ENCODE measurements at places on chromosomes 7 and 10.

- no peak for DNase-seq
Observed at GRCh38 chr7:110621289-110621688, 469.6 kb upstream of the LRRN3 start.

GRCh38 chr7:64625114-64626082, 40.5 kb upstream of the ZNF107 start:
- DNase-seq: peak; percentile 38

DNA sequence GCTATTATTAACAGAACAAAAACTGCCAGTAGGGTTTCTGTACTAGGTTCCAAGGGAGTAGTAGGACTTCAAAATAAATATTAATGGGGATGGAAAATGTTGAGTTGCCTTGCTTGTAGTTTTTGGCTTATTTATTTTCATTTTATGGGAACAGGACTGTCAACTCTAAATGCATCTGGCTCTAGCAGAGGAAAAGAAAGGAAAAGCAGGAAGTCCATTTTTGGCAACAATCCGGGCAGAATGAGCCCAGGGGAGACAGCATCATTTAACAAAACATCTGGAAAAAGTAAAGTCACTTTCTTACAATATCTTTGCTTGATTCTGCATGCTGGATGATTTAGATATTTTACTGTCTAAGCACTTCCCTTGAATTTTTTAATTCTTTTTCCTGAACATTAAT, 69.4 kb downstream of the NOC3L start:
- peak; percentile 52 for DNase-seq

DNA sequence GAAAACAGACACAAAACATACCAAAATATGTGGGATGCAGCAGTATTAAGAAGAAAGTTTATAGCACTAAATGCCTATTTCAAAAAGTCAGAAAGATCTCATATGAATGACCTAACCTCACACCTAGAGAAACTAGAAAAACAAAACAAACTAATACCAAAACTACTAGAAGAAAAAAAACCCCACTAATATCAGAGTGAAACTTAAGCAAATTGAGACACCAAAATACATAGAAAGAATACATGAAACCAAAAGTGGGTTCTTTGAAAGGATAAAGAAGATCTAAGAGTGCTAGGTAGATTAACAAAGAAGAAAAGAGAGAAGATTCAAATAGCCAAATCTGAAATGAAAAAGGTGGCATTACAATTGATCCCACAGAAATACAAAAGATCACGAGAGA, 494.1 kb downstream of the SH2D4B start:
- DNase-seq: no peak

DNA sequence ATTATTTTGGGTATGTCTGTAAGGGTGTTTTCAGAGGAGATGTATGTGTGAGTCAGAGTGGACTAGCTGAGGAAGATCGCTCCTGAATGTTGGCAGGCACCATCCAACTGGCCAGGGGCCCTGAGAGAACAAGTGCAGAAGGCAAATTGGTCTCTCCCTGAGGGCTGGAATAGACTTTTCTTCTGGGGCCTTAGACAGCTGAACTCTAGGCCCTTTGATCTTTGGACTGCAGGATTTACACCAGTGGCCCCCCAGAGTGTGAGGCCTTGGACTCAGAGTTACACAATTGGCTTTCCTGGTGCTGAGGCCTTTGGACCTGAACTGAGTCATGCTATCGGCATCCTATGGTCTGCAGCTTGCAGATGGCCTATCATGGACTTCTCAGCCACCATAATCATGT, 217.2 kb downstream of the REEP3 start:
- DNase-seq: peak; percentile 78

DNA sequence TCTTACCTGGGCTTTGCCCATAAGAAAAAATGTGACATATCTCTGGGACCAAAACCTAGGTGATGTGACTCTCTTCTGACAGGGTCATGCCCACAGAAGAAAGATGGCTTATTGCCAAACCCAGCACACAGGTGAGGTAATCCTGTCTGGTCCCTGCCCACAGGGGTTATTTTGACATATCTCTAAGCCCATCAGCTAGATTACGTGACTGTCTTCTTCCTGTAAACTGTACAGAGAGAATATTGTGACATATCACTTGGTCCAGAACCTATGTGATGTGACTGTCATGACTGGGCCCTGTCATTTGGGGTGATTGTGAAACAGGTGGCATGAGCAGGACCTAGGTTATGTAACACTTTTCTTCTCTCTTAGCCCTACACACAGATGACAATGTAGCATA, 48.8 kb upstream of the ZNF680 start:
- no peak for DNase-seq

- DNase-seq: no peak
Observed at GRCh38 chr7:20323595-20323994, 7.1 kb upstream of the ITGB8 start.

DNA sequence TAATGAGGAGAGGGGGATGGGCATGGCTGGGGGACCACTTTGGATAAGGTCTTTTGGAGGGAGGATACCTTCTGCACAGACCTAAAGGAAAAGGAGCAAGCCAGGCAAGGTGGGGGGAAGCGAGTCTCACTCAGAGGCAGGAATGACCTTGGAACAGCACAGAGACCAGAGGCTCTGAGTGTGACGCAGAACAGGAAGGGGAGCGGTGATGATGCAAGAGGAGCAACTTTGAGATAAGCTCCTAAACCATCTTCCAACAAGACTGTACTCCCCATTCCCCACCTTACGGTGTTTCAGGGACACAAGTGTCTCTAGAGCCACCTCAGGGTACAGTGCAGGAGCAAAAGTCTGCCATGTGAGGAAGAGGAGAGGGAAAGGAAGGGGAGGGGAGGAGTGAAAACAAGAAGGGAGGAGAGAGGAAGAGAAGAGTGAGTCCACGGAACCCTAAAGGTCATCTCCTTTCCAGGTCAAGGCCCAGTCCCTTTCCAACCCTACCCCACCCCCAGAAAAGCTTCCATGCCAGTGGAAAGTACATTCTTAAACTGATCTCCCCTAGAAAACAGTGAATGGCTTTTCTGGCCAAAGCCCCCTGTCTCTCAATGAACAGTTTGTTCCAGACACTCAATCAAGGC, 54.1 kb downstream of the JAZF1 start:
- DNase-seq: peak; percentile 59

DNA sequence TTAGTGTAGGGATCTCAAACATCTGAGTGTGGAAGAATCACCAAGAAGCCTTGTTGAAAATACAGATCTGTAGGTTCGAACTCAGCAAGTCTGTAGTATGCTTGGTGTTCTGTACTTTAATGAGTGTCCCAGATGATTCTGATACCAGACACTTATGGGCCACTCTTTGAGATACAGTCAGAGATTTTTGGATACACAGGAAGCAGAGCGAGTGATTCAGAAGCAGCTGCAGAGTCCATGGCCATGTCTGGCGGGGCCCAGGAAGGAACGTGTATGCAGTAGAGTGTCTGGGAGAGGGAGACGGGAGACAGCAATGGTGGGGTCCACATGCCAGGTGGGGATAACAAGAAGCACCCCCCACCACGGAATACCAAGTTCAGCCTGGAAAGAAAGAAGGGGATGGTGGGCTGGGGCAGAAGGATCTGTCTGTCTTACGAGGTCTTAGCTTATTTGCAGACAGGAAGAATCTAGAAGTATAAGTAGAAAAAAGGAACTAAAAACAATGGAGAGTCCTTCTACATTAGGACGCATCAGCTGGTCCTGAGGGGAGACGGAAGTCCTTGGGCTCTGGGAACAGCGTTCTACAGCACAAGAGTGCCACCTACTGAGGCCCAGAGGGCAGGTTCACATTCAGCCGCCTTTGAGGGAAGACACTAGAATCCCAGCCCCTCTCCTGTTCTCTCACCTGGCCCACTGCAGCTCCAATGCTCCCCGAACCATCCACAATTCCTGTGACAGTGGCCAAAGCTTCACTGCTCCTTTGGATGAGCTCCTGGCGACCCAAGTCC, 55.4 kb downstream of the SLC37A3 start:
- peak; percentile 54 for DNase-seq

GRCh38 chr10:127905001-127905847, 1.7 kb upstream of the PTPRE start:
- DNase-seq: no peak

DNA sequence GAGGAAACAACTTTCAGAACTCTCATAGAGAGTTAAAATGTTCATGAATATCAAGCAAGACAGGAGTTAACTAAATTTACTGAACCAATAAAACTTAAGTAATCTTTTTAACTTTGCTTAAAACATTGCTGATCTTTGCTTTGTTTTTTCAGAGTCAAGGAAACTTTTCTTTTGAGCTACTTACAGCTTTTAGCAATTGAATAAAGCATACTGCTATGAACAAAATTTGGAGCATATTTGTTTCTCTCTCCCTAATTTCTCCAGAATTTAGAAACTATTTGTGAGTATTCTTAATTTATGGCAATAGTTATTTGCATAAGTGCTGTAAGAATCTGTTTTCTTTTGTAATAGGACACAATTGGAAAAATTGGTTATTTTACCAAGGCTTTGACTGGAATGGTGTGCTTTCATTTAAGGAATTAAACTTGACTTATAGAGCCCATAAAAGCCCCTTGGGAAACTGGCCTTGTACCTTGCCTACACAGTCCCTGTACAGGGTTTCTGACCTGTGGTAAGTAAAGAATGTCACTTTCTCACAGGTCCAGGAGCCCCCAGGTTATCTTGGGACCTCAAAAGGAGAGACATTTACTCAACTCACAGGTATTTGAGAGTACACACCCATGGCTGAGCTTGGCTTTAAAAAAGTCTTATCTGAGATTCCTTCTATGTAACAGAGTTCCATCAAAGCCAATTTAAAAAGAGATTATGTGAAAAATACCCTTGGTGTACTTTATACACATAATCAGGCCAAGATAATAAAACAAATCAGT, 23.3 kb upstream of the KIAA1549 start:
- DNase-seq: no peak

DNA sequence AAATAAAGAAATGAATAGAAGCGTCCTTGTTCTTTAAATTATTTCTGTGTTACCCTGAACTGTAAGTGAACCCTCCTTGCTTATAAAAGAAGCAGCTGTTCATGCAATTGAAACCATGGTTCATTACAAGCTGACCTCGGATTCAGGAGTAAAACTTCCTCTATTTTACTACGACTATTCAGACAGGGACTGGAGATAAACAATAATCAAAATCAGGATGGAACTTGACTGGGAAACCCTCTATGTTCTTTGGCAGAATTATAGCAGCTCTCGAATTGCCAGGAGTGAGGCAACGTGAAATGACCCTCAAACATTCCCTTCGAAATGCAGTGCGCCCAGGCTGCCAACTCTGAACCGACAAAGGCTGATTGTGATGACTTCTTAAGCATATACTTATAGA, 172.1 kb downstream of the CYP26A1 start:
- no peak for DNase-seq

- DNase-seq: no peak
Observed at GRCh38 chr10:13830385-13830784, 243.6 kb downstream of the PRPF18 start.

GRCh38 chr7:2710901-2711551, 23.0 kb downstream of the AMZ1 start:
- DNase-seq: no peak

DNA sequence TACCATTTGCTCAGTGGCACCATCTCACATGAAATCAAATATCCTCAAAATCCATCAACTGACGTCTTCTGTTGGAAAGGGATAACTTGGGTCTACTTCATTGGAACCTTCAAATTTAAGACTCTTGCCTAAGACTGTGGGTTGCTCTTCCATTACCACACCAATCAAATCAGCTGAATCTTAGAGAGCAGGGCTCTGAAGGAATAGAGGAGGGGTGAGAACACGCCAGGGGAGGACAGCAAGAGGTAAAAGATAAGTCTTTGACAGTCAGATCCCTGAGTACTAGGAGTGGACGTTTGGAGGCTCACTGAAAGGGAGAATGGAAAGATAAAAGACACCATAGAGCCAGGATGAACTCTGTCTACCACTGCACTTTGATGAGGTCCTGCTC, 107.5 kb downstream of the CCDC71L start:
- DNase-seq: no peak

GRCh38 chr10:91367127-91367531, 43.0 kb upstream of the HECTD2 start:
- DNase-seq: no peak

DNA sequence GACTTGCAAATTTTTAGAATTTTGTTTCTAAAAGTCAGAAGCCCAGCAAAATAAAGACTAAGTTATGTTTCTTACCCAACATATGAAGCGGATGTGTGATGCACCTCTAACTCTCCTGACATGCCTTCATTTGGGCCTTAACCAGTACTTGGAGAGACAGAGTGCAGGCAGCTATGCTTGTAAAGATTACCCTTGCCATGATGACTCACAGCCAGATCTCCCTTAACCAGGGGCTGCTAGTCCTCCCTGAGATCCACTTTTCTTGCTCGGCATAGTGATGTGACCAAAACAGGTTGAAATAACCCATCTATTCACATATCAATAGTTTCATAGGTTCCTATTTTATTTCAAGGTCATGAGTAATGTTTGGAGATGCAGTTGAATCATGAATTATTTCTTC, 43.6 kb downstream of the PPP1R3A start:
- no peak for DNase-seq

GRCh38 chr7:12119620-12120303, 91.3 kb upstream of the TMEM106B start:
- no peak for DNase-seq

DNA sequence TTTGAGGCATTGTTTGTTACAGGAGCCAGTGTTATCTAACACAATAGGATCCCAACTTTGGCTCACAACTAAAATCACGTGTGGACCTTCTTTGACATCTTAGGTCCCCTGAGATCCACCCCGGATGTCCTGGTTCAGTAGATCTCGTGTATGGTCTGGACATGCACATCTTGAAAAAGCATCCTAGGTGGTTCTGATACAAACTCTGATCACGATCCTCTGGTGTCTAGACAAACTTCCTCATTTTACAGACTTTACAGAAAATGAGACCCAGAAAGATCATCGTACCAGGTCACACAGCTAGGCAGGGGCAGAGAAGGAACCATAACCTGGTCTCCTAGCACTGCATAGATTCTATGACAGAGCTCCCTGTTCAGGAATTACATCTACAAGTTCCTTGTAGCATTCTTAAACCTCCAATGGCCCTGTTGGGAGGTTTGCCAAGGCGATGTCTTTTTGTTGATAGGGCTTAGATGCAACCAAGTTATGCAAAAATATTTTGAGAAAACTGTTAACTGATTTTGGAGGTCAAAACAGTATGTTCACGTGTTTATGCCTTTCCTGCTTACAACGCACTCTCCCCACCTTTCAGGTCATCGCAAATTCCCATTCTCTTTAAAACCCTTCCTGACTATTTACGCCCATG, 30.8 kb upstream of the CHST15 start:
- DNase-seq: no peak

DNA sequence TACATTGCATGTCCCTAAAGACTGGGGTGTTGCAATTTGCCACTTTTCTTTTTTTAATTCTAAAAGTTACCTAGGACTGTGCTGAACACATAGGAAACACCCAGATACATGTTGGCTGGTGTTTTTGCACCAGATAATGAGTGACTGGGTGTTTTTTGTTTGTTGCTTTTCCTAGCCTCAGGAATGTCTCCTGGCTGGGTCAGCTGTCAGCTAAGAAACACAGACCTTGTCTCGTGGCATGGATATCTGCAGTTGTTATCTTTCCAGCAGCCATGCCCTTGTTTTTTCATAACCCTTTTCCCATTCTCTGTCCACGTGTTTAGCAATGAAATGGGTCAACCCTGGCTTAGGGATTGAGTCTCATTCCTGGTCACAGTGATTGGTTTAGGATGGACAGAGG, 433.9 kb upstream of the ZMIZ1 start:
- DNase-seq: peak; percentile 71

GRCh38 chr10:89644691-89644966, 413 bp downstream of the PANK1 start:
- no peak for DNase-seq
